ENCODE measurements at places on chromosomes 11 and 22. TPM values are rescaled to one million over a fixed set of nuclear protein-coding genes. Genes with fewer than 3 reads are reported as not detected.

DNA sequence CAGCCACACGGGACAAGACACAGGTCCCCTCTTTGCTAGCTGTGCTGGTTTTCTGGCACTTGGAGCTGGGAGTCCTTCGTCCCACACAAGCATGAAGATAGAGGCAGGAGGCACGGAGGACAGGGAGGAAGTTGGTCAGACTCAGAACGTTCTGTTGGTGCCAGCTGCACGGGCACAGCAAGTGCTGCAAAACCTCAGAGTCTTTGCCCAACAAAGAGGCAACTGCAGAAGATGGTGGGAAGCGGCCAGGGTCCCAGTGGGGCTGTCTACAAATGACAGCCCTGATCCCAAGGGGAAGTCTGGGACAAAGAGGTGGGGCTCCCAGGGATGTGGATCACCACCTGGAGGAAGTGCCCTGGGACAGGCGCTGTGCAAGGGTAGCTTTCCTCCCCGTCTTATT is 9.4 kb upstream of the OSM start:
- DNase-seq, result no peak

- no peak for DNase-seq
Measured at GRCh38 chr22:19887256-19887985, 32.7 kb upstream of the GNB1L start.

GRCh38 chr11:82903843-82904586 is 2.5 kb downstream of the DDIAS start:
- no peak for DNase-seq

DNA sequence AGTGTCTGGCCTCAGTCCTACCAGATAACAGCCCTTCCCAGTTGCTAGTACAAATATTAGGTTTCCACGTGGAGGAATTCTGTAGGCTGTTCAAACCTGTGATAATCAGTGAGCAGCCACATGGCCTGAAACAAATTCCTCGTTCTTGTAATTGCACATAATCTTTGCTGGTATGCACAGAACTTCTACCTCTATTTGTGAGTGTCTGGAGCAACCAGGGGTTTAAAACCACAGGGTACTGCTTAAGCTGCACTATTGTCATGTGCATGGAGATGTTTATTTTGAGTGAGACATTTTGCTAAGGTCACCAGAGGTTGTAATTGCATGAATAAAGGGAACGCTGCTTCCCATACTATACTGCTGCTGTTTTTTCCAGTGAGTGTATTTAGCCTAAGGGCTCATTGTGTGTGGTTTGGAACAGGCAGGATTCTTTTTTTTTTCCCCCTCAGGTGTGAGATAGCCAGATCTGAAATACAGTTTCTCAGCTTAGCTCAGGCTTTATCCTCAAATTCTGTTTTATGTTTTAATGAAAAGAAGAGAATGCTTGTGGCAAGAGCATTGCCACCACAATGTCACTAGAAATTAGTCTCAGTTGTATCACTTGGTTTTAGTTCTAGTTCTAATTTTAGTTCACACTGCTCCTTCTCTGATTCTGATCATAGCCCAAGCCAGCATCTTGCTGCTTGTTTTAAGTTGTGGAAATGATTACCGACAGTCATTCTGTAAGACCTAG is 60.5 kb downstream of the CYB5R2 start:
- no peak for DNase-seq

HBE1 gene
- not detected for total RNA-seq

PLA2G3 gene
- total RNA-seq, result not detected

DNA sequence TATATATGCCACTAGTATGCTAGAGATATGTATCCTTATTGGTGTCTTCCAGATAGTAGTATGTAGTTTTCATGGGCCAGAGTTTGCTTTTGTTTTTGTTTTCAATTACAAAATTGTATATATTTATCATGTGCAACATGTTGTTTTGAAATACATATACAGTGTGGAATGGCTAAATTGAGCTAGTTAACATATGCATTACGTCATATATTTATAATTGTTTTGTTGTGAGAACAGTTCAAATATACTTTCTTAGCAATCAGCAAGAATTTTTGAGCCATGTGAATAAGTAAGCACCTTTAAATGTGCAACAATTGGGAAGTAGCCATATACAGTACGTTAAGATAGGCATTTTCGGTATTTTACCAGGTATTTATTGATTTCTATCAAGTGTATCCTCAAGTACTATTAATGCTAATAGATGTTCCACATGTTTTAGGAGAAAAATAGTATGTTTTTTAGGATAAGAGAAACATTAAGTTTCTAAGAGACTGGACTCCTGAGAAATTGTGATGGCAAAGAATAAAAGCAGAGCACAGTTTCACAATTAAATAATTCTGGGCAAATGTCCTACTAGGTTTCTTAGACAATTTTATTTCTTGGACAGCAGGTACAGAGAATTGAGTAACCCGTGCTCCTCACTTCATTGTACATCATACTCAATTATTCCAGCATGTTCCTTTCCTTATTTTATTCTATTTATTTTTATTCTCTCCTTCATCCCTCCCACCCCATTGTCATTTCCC is 60.5 kb upstream of the SLC5A12 start:
- no peak for DNase-seq

DNA sequence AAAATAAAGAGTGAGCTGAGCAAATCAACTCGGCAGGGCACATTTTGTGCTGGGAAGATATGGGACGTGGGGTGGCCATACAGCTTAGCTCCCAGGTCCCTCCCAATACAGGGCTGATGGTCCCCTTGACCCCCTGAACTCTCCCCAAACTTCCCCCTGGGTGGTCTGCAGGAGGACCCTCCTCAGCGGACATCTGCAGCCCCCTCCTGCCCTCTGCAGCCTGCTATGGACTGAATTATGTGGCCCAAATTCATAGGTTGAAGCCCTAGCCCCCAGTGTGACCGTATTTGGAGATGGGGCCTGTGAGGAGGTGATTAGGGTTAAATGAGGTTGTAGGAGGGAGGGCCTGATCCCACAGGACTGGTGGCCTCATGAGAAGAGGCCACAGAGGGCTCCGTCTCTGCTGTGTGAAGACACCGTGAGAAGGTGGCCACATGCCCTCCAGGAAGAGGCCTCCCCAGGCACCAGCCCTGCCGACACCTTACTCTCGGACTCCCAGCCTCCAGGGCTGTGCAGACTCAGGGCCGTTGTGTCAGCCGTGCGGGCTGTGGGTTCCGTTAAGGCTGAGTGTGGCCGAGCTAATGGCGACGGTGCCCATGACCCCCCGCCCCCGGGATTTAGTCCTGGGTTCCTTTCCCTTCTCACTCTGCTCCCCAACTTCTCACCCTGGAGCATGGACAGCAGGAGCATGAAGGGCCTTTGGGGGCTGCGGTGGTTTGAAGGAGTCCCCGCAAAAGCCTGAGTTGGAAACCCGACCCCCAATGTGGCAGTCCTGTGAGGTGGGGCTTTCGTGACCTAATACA is 1042.8 kb downstream of the BRD1 start:
- DNase-seq, result no peak

GRCh38 chr11:119688356-119688755 is 40.6 kb downstream of the NECTIN1 start:
- DNase-seq, result no peak

ELFN2 gene
- 0.55 TPM for total RNA-seq

- no peak for DNase-seq
Measured at GRCh38 chr11:6440906-6441358, at the start of gene HPX. Gene HPX, minus strand, starts transcription at chr11:6440987. Its CDS starts 24 bp downstream, at chr11:6440963.

- DNase-seq, result no peak
Measured at GRCh38 chr11:76495019-76495418, 50.2 kb downstream of the EMSY start.

DNA sequence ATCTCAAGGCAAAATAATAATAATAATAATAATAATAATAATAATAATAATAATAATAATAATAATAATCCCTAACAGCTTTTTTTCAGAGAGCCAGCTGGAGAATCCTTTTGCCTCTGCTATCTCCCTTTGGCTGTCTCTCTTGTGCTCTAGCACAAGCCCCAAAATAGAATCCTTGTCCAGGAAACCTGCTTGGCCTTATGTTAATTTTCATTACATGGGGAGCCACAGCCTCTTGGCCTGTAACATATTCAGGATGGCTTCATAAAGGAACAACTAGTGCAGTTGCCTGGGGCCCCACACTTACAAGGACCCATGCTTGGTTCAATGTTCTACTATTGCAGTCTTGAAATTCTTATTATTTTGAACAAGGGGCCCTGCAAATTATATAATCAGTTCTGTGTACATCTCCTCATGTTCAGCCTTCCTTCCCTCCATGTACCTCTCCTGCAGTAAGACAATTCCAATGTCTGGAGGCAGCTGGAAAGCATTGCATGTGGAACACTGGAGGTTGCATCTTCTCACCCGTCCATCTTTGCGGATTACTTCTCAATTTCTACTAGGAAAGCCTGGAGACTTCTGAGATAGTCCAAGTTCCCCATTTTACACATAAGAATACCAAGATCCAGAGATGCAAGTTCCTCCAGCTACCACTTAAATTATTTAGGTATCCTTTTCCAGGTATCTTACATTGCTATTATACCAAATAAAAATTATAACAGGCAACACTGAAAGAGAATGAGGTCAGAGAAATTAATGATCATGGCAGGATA is 37.8 kb upstream of the SORL1 start:
- DNase-seq, result no peak

DNA sequence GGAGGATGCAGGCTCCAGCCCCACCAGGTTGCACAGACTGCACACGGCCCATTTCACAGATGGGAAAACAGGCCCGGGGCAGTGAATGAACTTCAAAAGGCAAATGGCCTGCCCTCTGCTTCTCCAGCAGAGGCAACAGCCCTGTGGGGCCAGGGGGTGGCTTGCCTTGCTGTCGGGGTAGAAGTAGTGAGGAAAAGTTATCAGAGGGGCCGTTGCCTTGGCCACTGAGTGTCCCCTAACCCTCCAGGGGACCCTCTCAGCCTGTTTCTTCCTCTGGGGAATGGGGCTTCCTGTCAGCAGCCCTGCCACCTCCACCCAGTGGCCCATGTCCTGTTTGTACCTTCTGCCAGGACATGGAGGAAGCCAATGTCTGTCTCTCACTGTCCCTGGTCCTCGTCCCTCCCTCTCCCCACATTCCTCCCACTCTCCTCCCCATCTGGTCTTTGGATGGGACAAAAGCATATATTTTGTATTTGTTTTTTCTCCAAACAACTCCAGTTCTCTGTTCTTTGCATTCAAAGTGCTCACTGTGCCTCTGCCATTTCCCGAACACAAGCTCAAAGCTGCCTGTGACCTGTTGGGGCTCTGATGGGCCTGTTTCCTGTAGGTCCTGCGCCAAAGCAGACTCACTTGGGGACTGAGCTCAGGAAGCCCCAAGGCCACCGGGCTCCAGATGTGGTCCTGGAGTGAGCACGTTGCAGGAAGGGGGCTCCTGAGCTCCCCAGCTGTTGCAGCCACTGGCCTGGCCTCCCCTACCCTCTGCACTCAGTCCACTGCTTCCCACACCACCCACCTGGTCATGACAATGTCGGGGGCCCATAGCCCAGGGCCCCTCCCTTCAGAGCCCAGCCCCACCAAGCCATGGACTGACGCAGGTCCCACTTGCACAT is 9.5 kb downstream of the MAP4K2 start:
- no peak for DNase-seq
